ENCODE measurements at places on chromosomes 6 and 20.

GRCh38 chr6:37819802-37820717, 533 bp downstream of the ZFAND3 start:
- peak; percentile 24 for DNase-seq

DNA sequence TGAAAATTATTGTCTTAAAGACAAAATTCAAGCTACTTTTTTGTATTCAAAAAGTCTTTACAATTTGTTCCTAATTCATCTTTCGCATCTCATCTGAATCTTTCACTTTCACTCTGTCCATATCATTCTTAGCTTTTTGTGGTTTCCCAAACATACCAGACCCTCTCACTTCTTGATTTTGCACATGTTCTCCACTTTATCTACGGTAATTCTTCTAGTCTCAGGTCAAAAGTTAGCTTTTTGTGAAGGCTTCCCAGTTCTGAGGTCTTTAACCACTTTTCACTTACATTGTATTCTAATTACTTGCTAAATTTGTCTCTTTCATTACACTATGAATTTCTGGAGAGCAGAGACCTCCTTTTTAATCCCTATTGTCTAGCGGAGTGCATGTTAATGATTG, 34.6 kb upstream of the EPHA7 start:
- DNase-seq, result no peak

- no peak for DNase-seq
These were observed 15.0 kb upstream of the IFNGR1 start for GRCh38 chr6:137233911-137234863.

DNA sequence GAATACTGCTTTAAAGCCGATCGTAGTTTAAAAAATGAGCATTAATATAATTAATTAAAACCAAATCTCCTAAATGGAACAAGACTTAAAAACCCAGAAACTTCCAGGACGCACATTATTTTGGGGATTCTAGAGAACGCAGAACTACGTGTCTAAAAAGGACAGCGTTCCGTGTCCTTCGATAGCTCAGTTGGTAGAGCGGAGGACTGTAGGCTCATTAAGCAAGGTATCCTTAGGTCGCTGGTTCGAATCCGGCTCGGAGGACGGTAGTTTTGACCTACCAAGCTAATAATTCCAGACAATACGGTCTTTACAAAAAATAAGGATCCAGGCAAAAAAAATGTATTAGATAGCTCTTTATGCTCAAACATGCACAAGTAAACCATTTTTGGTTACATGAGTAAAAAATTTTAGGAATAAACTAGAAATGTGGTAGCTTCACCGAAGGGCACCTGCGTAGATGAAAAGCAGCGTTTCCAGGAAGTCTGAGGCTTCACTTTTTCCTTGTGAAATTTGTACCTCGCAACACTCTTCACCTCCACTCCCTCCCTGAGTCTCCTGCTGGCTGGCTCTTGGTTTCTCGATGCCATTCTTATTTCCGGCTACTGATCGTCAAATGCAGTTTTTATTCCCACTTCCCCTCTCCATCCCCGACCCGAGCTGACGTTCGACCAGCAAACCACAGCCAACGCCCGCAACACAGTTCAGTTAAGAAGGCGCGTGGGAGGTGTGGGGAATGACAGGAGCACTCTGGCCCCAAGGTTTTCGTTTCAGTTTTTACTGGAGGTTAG, 19.6 kb upstream of the ABT1 start:
- no peak for DNase-seq

All from activated T-helper 2 cell treated with anti-CD3 and anti-CD28 coated beads, Interferon-gamma antibody, Interleukin-2, Interleukin-4, amounts not matched to agents 10 μg/mL and 5 μg/mL and 100 μg/mL, durations not matched to agents 14 hours and 24 hours and 36 hours (primary cell).